ENCODE measurements at places on chromosomes 13 and 19.

- DNase-seq: no peak
These were observed 406.3 kb downstream of the DCT start for GRCh38 chr13:94073007-94073744.

DNA sequence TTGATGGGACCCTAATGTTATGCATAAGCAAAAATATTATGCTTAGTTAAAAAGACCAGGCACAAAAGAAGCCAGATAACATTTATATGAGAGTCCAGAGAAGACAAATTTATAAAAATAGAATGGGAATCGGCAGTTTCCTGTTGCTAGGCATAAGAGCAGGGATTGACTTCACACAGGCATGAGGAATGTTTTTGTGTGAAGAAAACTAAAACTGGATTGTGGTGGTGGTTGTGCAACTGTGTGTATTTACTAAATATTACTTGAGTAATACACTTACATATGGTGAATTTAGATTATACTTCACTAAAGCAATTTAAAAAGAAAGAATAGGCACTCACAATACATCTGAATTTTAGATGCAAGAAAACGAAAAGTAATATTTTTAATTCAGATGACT is 108.3 kb downstream of the SLITRK1 start:
- DNase-seq: no peak

GRCh38 chr19:1211494-1212234 is 6.1 kb downstream of the STK11 start:
- DNase-seq: no peak

- no peak for DNase-seq
These were observed 14.0 kb upstream of the MYADM start for GRCh38 chr19:53853707-53854106.

GRCh38 chr13:37277435-37278144 is 172.1 kb upstream of the CSNK1A1L start:
- no peak for DNase-seq

DNA sequence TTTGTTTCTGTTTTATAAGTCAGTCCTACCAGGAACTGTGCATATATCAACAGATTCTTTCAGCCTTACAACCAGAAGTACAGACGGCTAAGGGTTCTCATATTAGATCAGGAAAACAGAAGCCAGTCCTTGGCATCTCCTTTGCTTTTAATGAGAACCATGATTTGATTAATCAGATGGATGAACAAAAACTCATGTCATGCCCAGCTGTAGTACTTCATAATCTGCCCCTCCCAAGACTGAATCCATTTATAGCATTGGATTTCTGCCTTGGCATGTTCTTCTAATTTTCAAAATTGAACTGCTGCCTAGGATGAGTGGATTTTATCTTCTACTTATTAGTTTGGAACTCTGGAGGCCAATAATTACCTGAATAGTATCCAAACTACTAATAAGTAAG is 617.2 kb downstream of the SLITRK5 start:
- no peak for DNase-seq

DNA sequence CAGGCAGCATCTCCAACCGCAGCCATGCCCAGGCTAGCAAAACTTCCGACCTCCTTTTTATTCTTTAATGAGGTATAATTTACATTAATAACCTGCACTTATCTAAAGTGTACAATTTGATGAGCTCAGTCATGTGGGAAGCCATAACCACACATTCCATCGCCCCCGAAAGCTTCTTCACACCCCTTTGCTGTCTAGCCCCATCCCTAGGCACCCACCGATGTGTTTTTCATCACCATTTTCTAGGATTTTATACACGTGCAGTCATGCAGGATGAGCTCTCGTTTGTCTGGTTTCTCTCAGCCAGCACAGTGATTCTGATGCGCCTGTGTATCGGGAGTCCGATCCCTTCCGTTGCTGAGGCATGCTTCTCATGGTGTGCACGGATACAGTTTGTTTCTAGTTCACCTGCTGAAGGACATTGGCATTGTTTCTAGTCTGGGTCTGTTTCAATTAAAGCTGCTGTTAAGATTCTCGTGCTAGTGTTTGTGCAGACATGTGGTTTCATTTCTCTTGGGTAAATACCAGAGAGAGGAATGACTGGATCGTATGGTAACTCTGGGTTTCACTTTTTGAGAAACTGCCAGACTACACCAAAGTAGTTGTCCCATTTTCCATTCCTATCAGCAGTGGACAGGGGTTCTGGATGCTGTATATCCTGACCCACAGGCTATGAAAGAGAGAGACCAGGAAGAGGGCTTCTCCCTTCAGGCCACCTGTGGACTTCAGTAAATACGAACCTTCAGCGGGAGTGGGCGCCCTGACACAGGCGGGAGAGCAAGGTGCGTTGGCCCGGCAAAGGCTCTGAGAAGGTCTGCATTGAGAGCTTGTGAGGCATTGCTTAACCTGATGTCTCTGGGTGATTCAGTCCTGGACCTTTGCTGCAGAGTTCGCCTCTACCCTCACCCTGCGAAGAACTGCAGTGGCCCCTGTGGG is 4.9 kb downstream of the AP1M1 start:
- no peak for DNase-seq

- peak; percentile 82 for DNase-seq
These were observed 8.8 kb downstream of the ALOX5AP start for GRCh38 chr13:30744056-30744680.

- peak; percentile 68 for DNase-seq
These were observed 811 bp downstream of the ARMC6 start for GRCh38 chr19:19034204-19034624.

GRCh38 chr19:10473192-10473591 is 30.0 kb downstream of the KEAP1 start:
- DNase-seq: no peak

GRCh38 chr19:33406521-33407139 is 33.1 kb downstream of the CEBPG start:
- peak; percentile 60 for DNase-seq
